ENCODE measurements at places on chromosomes 12 and 14. TPM values are rescaled to one million over a fixed set of nuclear protein-coding genes. Genes with fewer than 3 reads are reported as not detected.

DNA sequence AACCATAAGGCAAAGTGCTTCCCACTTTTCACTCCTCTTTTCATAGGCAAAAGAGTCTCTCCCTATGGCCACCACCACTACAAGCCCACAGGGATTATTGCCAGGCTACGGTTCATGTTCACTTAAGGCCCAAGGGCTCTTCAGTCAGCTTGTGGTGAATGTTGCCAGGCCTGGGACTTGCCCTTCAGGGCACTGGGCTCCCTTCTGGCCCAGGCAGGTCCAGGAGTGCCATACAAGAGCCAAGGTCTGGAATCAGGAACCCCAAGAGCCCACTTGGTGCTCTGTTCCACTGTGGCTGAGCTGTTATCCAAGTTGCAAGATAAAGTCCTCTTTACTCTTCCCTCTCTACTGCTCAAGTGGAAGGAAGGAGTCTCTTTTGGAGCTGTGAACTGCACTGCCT is 307.6 kb downstream of the FUT8 start:
- DNase-seq, result no peak

DNA sequence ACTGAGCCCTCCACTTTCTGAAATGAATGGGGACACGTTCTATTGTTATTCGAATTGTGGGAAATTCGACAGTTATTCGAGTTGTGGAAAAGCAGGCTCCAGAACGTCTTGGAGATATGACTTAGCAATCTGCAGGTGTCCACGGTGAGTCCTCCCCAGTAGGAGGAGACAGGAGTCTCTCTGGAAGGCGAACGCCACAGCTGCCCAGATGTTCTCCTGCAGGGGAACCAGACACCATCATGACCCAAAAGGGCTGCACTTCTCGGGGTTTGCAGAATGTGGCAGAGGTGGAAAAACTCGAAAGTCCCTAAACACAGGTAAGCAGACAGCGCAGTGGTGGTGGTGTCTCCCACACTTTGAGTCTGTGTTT is 363.6 kb upstream of the SFSWAP start:
- DNase-seq, result no peak

The IL26 gene
- total RNA-seq, result not detected

DNA sequence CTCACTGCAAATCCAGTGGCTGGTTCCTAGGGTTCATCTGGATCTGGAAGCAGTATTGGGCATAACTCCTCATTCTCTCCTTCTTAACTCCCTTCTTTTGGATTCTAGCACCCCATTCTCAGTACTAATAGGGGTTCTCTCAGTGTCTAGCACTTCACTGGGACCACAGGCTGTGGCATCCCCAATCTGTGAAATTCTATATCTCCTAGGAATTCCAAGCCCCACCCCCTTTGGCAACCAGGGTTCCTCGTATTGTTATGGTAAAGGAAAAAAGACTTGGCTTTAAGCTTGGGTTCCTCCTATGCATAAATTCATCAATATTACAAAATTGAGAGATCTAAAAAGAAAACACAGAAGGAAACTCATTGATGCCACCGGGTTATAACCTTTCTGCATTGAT is 45.0 kb upstream of the FBXO21 start:
- DNase-seq, result no peak

The CDC42BPB gene
- total RNA-seq, result 19.2 TPM

DNA sequence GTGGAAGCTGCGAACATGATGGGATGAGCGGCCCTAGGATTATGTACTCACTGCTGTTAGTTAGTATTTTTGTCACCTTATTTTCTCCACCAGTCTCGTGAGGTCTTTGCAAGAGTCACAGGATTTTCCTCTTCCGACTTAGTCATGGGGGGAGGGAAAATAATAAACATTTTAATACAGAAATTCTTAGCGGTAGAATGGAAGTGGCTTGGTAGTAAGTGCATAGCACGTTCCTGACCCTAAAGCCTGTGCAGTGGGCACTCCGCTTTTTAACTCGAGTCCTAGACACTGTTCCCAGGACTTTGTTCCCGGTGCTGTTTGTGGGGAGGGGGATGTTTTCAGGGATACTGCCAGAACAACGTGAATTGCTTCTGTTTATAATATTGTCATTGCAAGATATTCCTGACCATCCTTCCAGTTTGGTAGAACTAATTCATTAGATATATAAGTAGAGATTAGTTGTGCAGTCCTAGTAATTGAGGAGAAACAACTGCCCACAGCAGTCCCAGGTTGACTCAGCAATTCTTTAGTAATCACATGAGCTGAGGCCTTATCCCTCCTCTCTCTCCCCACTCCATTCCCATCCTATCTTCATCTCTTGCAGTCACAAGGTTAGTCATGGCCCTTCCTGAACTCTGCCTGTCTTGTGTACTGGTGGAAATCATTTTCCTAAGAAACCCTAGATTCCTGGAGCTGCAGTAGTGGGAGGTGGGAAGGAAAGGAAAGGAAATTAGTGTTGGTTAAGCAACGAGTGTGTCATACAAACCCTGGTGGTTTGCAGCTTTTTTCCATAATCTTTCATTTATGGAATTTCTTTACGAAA is 799 bp downstream of the SLC38A6 start:
- DNase-seq, result peak; percentile 17

All from CD4-positive, CD25-positive, alpha-beta regulatory T cell (primary cell).